ENCODE measurements at places on chromosomes 2 and 18. TPM values are rescaled to one million over a fixed set of nuclear protein-coding genes. Genes with fewer than 3 reads are reported as not detected.

RNPEPL1 gene
- 36.1 TPM for total RNA-seq

GRCh38 chr2:75007061-75007460, 48.6 kb downstream of the POLE4 start:
- H3K27me3 ChIP-seq = no peaks in the 10 kb centered on the region
- DNase-seq = no peak
- no peak overlapping the region for H3K4me3 ChIP-seq
- no peak overlapping the region for H3K27ac ChIP-seq
- H3K36me3 ChIP-seq = peaks cover 3% of the 10 kb centered on the region
- H3K4me1 ChIP-seq = no peaks in the 10 kb centered on the region

DNA sequence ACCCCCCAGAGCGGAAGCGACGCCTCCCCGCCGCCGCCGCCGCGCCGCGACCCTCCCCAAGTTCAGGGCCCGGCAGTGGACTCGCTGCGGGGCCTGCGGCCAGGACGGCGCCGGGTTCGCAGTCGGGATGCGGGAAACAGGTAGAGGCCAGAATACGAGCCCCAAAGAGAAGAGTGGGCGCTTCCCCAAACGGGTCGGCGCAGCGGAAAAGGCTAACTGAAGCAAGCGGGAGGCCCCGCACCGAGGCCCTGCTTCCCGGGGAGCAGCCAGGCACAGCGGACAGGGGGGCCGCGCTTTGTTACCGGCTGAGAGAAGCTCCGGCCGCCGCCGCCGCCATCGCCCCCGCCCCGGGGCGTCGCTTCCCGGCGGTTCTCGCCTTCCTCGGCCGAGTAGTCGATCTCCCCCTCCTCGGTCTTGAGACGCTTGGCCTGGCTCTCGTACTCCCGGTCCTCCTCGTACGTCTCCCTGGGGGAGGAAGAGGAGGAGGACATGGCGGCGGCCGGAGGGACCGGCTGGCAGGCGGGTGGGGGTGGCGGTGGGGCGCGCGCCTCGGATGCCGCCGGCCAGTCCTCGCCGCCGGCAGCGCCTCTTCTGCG, 494 bp downstream of the HNRNPLL start:
- DNase-seq = no peak
- H3K27ac ChIP-seq = peak overlapping the region; percentile 97
- peak overlapping the region; percentile 99 for H3K4me3 ChIP-seq

GRCh38 chr2:203960811-203961210, 24.2 kb downstream of the ICOS start:
- H3K27ac ChIP-seq = no peak overlapping the region
- H3K4me1 ChIP-seq = no peaks in the 10 kb centered on the region
- no peaks in the 10 kb centered on the region for H3K36me3 ChIP-seq
- DNase-seq = no peak
- no peaks in the 10 kb centered on the region for H3K27me3 ChIP-seq
- H3K4me3 ChIP-seq = no peak overlapping the region

GRCh38 chr2:204031056-204031455, 94.5 kb downstream of the ICOS start:
- H3K27ac ChIP-seq = no peak overlapping the region
- no peaks in the 10 kb centered on the region for H3K27me3 ChIP-seq

- H3K4me3 ChIP-seq = peak overlapping the region; percentile 77
- peaks cover 18% of the 10 kb centered on the region for H3K4me1 ChIP-seq
- no peak for DNase-seq
- H3K27me3 ChIP-seq = peaks cover 62% of the 10 kb centered on the region
- H3K36me3 ChIP-seq = no peaks in the 10 kb centered on the region
These were observed 24.5 kb upstream of the SMAD7 start for GRCh38 chr18:48975120-48975816.

- H3K4me1 ChIP-seq = peaks cover 22% of the 10 kb centered on the region
- H3K27ac ChIP-seq = no peak overlapping the region
- DNase-seq = no peak
- no peaks in the 10 kb centered on the region for H3K27me3 ChIP-seq
These were observed 19.8 kb downstream of the SPIRE1 start for GRCh38 chr18:12637901-12638643.

RGPD4 gene
- 0.05 TPM for total RNA-seq

DNA sequence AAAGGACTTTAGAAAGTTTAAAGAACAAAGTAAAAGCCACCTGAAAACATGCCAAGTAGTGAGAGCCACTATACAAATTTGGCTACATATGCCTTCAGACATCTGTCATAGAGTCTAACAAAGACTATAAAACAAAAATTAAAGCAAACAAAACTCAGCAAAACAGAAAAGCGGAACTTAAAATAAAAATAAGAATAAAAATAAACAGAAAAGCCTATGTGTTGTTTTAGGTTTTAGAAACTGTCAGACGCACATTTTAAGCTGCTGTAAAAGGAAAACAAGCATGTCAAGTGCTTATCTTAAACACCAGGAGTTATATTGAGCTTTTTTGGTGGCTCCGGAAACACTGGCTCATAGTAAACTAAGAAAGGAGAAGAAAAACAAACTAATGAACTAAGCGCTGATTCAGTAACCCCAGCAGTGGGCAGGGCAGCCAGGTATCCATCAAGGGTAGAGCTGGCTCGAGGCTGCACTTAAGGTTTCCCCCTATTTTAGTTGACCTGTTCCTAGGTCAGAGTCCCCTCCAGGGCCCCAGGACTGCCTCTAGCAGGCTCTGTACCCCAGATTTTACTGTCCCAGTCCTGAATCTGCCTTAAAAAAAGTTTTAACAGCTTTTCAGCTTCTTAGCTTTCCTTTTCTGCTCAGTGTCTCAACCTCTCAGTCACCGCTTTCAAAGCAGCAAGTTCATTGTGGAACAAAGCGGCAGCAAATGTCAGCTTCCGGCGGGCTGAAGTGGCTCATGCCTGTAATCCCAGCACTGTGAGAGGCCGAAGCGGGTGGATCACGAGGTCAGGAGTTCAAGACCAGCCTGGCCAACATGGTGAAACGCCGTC, 15.4 kb upstream of the RMC1 start:
- H3K36me3 ChIP-seq = peaks cover 6% of the 10 kb centered on the region
- H3K27me3 ChIP-seq = no peaks in the 10 kb centered on the region
- no peak for DNase-seq
- H3K4me1 ChIP-seq = no peaks in the 10 kb centered on the region
- no peak overlapping the region for H3K27ac ChIP-seq
- no peak overlapping the region for H3K4me3 ChIP-seq

GRCh38 chr2:183542606-183543005, 418.4 kb downstream of the NUP35 start:
- H3K27me3 ChIP-seq = no peaks in the 10 kb centered on the region
- no peaks in the 10 kb centered on the region for H3K4me1 ChIP-seq
- H3K4me3 ChIP-seq = no peak overlapping the region
- no peak for DNase-seq

DNA sequence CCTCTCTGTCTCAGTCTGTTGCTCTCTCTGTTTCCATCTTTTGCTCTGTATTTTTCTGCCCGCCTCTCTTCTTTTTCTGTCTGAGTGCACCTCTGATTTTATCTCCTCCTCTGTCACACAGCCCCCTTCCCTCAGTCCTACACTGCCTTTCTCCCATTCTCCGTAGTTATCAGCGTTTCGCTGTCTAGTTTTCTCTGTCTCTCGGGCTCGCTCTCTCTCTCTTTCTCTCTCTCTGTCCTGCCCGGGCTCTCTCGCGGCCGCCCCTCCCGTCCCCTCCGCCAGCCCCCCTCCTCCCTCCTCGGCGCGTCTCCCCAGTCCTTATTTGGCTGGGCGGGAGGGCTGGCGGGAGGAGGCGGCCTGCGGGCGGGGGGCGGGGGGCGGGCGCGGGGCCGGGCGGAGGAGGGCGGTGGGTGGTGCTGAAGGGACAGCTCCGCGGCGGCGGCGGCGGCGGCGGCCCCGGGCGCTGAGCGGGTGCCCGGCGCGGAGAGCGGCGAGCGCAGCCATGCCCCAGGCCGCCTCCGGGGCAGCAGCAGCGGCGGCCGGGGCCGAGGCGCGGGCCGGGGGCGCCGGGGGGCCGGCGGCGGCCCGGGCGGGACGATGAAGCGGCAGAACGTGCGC, at the start of gene KCNK3:
Gene KCNK3, plus strand, starts transcription at position 444 of the 618 bp plus-strand sequence. Its CDS starts 154 bp downstream, at position 598.
- H3K27me3 ChIP-seq = peaks cover 72% of the 10 kb centered on the region
- H3K4me1 ChIP-seq = peaks cover 17% of the 10 kb centered on the region
- peak within 1 kb of the TSS; percentile 49 for H3K4me3 ChIP-seq
- peak; percentile 70 for DNase-seq
- H3K27ac ChIP-seq = no peak within 1 kb of the TSS

VWA3B gene
- not detected for total RNA-seq

ARHGAP28 gene
- 20.2 TPM for total RNA-seq

GRCh38 chr18:36440614-36441013, 143.1 kb downstream of the FHOD3 start:
- H3K27ac ChIP-seq = no peak overlapping the region
- peaks cover 13% of the 10 kb centered on the region for H3K36me3 ChIP-seq
- no peak overlapping the region for H3K4me3 ChIP-seq
- H3K4me1 ChIP-seq = peaks cover 7% of the 10 kb centered on the region

GRCh38 chr18:30527226-30527625, 515.3 kb downstream of the DSC3 start:
- H3K27me3 ChIP-seq = no peaks in the 10 kb centered on the region
- H3K36me3 ChIP-seq = no peaks in the 10 kb centered on the region
- H3K4me1 ChIP-seq = peaks cover 16% of the 10 kb centered on the region
- H3K27ac ChIP-seq = no peak overlapping the region
- no peak for DNase-seq
